ENCODE measurements at places on chromosomes 3 and 15.

- no peak for DNase-seq
Observed at GRCh38 chr3:116445311-116445841, at the start of gene LSAMP. Gene LSAMP (minus strand): TSS chr3:116445487.

- no peak for DNase-seq
Observed at GRCh38 chr15:38682861-38683260, 118.2 kb upstream of the RASGRP1 start.

DNA sequence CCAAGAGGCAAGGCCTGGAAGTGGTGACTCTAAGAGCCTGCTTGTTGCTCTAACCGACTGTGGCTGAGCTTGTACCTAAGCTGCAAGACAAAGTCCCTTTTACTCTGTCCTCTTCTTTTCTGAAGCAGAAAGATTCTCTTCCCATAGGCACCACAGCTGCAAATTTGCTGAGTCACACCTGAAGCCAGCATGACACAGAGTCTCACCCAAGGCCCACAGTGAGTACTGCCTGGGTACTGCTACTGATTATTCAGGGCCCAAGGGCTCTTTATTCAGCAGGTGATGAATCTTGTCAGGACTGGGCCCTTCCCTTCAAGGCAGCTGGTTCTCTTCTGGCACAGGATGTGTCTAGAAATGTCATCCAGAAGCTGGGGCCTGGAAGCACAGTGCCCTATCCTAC lies 18.9 kb upstream of the TIGIT start:
- no peak for DNase-seq

DNA sequence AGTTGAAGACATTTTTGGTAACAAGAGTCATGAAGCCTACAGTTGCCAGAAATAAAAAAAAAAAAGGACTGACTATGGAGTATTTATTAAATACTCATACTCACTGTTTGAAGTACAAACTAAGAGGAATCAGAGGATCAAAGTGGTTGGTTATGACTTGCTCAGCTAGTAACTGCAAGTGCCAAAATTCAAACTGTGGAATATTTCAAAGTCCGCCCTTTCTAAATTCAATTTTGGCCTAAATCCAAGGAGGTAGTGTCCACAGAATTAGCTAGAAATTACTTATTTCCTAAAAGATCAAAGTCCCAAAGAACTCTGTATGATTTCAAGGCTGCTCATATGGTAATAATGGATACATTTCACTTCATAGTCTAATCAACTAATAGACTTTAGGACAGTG lies 274.5 kb downstream of the ZBTB20 start:
- DNase-seq: no peak

DNA sequence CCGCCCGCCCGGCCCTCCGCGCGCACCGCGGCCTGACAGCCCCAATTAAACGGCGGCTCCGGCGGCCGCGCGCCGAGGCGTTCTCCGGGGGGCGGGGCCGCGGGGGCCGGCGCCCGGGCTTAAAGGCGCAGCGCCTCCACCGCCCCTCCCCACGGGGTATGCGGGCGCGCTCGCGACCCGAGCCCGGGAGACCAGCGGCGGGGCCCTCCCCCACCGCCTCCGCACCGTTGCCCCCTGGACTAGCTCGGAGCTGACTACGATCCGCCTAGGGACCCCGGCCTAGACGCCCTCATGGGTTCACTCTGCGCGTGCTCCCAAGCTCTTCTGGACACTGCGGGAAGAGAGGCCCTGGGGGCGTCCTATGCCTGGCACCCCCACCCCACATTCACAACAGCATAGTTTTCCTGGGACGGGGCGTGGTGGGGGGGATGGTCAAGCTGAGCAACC lies at the start of gene DUSP7:
Gene DUSP7, minus strand, starts transcription at position 51 of the 447 bp plus-strand sequence. CDS start 205 bp downstream, outside the sequence.
- peak; percentile 71 for DNase-seq

GRCh38 chr15:78018946-78019644 lies 58.4 kb downstream of the TBC1D2B start:
- peak; percentile 88 for DNase-seq

GRCh38 chr3:14801668-14802380 lies 16.9 kb upstream of the FGD5 start:
- DNase-seq: no peak

DNA sequence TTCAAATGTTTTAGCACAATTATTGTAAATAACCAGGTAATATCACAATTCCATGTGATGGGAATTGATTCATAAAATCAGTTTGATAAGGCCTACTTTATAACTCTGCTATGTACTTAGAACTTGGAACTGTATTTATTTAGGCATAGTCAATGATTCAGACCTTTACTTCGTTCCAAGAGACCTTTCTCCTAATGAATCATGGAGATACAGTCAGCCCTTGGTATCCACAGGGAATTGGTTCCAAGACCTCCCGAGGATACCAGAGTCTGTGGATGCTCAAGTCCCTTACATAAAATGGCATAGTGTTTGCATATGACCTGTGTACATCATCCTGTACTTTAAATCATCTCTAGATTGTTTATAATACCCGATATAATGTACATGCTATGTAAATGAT lies 60.8 kb upstream of the UMPS start:
- no peak for DNase-seq

- peak; percentile 68 for DNase-seq
Observed at GRCh38 chr3:128971421-128972100, 22.3 kb downstream of the CFAP92 start.

All from suppressor macrophage (primary cell).